ENCODE measurements at places on chromosomes 7 and 10.
A peak's percentile ranks its signal among the peaks of the same experiment; 100 is the strongest.

DNA sequence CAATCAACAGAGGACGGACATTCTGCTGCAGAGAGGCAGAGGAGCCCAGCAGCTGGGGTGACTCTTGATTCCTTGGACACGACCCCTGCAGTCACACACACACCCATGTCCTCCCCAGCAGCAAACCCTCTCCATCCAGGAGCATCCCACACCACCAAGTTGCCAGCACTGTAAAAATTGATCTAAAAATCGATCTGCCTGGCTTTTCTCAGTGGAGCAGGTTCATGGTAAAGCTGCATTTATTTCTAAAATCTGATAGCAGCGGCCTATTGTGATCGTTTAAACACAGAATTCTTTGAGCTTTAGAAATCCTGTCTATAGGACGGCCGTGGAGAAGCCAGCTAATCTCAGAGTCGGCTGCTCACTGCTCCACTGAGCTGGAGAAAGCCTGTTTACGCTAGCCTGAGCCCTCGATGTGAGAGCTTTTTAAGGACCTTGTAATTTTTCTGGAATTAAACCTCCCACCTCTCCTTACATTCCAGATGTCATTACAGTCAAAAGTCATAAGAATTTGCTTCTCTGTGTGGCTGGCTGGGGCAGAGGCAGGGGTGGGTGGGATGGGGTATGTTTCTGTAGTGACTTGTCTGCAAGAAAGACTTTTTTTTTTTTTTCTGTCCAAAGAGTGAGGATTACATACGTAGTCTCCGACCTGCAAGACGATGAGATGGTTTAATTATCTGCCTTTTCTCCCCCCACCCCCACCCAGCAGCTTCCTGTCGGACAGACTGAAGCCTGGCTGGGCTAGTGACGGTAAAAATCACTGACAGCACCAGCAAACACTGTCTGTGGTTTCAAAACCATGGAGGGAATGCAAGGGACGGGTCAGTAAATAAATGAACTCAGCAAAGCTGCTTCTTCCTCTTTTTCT, 31.6 kb downstream of the TRIM8 start:
- no peak for DNase-seq

DNA sequence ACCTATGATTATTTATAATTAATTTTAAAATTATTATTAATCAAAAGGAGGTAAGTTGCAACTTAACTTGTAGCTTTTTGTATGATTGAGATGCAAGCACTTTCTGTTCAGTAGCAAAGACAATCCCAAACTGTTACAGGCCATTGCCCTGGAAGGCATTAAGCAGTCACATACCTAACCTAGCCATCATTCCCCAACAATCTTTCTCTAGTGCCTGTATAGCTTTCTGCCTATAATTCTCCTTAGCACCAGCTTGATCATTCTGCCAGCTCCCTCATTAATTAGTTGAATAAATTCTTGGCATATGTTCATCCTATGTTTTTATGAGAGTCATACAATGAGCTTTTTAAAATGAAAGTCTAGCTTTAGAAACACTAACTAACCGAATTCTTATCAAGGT, 178.9 kb upstream of the TMEM106B start:
- no peak for DNase-seq

DNA sequence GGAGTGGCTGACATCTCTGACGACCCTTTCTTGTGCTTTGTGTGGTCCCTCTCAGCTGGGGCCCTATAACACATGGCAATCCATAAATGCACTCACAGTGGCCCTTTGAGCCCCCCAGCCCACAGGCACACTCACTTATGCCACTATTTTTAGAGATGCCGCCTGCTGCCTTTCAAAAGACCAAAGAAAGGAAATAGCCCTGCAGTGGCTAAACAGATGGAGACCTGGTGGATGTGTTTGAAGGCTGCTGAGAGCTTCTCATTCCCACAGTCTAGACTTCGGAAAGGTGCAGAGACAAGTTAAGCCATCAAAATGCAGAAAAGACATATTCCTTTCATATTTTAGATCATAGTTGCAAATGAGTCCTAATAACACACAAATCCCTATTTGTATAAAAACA, 42.0 kb upstream of the PDZD8 start:
- DNase-seq = no peak

DNA sequence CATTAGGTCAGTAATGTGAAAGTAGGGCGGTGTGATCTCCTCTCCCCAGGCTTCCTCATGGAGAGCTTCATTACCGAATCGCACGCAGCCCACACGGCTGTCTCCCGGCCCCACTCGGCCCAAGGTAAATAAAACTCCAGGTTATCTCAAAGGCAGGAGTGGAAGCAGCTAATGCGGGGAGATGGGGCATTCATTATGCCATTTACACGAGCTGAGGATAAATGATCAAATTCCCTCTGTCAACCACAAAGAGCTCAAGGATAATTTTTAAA, 93.5 kb downstream of the ADARB2 start:
- DNase-seq = no peak

DNA sequence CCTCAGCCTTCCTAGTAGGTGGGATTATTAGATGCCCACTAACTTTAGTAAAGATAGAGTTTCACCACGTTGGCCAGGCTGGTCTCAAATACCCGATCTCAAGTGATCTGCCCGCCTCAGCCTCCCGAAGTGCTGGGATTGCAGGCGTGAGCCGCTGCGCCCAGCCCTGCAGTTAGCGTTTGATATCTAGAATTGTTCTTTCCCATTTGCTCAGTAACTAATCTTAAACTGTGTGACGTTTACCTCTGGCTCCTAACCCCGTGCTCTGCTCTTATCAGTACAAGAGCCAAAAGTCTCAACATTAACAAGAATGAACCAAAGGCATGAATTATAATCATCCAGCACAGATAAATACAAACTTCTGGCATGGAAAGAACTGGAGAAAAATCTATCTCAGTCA, 47.4 kb downstream of the IGF2BP3 start:
- no peak for DNase-seq

GRCh38 chr10:47111329-47111862, 188.6 kb upstream of the GDF10 start:
- no peak for DNase-seq

- no peak for DNase-seq
Observed at GRCh38 chr7:30584415-30584814, 10.3 kb upstream of the GARS1 start.

- no peak for DNase-seq
Observed at GRCh38 chr7:40230101-40230500, 95.3 kb downstream of the SUGCT start.

- no peak for DNase-seq
Observed at GRCh38 chr7:71746006-71746405, 614.1 kb downstream of the GALNT17 start.

DNA sequence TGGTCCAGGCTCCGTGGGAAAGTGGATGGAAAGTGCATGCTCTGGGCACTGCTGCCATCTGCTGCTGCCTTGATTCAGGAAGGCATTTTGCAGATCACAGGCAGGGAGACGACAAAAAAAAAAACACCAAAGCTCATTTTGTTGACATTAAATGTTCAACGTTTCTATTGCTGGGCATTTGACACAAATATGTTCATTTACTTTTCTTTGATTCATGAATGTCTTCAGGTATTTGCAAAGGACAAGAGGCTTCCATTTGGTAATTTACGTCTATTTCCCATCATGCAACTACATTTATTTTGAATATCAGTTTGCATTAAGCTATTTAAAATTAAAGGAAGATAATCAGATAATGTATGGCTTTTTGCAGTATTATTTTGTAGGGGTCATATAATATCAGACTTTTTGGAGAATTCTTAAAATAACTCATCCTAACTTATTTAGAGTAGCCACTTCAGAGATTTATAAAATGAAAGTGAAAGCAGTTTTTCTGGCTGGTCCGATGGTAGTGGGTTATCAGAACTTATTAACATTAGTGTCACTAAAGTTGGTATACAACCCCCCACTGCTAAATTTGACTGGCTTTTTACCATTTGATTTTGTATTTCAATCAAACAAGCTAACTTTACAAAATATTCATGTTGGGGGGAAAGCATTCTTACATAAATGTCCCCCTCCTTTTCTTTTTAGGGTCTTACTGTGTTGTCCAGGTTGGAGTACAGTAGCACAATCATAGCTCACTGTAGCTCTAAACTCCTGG, 65.3 kb downstream of the PDIA4 start:
- peak; percentile 51 for DNase-seq

DNA sequence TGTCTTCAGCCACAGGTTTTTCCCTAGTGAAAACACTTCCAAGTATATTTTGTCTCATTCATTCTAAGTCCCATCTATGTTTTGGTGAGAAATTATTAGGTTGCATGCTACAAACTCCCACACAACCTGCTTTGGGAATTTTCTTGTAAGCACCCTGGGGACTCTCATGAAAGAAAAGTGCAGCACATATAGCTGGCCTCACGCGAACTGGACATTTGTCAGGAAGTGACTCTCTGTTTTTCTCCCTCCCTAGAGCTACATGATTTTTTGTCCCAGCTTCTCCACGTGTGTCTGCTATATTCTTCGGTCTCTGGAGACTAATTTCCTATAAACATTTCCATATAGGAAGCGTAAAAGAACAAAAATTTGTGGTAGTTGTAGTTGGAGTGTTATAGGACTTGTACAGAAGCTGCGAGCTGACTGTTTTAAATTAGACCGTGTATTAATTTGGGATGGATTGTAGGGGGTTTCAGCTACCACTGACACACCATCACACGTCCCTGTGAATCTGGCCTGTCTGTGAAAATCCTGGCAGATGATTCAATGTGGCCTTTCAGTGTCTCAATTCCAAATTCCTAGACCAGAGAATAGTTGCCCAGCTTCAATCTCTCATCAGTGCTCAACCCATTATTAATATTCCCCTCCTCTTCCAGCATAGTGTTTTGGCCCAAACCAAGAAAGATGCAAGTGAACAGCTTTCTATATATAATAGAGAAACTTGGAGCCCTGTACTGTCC, 40.2 kb downstream of the ARL4A start:
- no peak for DNase-seq

DNA sequence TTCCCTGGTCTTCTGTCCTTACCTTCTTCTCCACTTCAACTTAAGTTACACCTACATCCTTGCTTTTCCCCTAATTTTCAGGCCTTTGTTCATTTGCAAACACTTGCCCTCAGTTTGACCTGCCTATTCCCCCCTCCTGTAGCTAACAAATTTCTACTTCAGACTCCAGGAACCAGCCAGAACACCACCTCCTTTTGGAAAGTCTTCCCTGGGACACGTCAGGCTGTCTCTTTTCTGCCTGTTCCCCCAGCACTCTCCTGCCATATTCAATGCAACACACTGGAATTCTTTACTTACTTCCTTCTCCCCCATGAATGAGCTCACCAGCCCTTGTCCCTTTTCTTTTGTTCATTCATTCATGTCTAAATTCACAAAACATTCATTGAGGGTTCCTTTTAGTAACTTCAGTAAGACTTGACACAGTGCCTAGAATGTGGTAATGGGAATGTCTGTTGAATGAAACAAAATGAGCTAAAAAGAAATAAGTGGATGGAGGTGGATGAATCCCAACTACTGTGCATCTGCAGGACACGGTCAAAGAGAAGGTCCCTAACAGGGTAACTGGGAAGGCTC, 478.0 kb downstream of the KCNMA1 start:
- no peak for DNase-seq

DNA sequence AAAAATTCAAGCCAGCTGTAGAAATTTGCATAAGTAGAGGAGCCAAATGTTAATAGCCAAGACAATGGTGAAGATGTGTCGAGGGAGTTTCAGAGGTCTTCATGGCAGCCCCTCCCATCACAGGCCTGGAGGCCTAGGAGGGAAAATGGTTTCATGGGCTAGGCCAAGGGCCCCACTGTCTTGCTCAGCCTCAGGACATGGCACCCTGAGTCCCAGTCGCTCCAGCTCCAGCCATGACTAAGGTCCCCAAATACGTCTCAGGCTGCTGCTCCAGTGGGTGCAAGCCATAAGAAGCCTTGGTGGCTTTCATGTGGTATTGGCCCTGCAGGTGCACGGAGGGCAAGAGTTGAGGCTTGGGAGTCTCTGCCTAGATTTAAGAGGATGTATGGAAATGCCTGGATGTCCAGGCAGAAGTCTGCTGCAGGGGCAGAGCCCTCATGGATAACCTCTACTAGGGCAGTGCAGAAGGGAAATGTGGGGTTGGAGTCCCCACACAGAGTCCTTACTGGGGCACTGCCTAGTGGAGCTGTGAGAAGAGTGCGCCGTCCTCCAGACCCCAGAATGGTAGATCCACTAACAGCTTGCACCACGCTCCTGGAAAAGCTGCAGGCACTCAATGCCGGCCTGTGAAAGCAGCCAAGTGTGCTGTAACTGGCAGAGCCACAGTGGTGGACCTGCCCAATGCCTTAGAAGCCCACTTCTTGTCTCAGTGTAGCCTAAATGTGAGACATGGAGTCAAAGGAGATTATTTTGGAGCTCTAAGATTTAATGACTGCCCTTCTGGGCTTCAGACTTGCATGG, 19.2 kb downstream of the TBATA start:
- DNase-seq = no peak

- no peak for DNase-seq
Observed at GRCh38 chr7:1555813-1556543, at the start of gene TMEM184A. Gene TMEM184A (minus strand): TSS chr7:1556205. CDS start chr7:1555484, 721 bp downstream.

GRCh38 chr7:70638158-70639107, 493.5 kb upstream of the GALNT17 start:
- DNase-seq = no peak

GRCh38 chr10:133047526-133048123, 40.1 kb upstream of the ADGRA1 start:
- no peak for DNase-seq

GRCh38 chr10:83574770-83575169, 564.5 kb upstream of the GHITM start:
- DNase-seq = no peak

DNA sequence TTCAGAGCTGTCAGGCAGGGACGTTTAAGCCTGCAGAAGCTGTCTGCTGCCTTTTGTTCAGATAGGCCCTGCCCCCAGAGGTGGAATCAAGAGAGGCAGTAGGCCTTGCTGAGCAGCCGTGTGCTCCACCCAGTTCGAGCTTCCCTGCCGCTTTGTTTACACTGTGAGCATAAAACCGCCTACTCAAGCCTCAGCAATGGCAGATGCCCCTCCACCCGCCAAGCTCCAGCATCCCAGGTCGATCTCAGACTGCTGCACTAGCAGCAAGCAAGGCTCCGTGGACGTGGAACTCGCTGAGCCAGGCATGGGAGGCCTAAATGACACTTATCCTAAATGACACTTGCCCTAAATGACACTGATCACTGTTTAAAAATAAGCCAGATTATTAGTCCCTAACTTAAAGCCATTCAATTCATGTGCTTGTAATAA, 6.8 kb upstream of the ASB15 start:
- DNase-seq = no peak

DNA sequence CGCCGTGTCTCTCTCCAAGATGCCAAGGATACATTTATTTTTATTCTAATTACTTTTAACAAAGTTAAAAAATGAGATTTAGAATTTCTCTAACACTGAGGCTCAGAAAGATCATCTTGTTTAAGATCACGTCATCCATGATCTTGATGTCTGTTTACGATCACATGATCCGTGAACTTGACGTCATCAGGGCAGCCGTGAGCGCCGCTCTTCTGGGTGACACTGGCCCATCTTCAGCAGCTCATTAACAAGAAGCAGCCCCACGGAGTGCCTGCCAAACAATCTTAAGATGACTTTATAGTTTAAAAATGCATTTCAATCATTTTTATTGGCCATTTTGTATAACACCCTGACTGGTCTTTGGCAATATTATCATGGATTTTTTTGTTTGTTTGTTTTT, 291.1 kb upstream of the PRKCQ start:
- no peak for DNase-seq
